ENCODE measurements at places on chromosomes 16 and 17.
A peak's percentile ranks its signal among the peaks of the same experiment; 100 is the strongest.

- DNase-seq, result no peak
Observed at GRCh38 chr16:82991966-82992675, 365.4 kb downstream of the CDH13 start.

GRCh38 chr16:64455275-64455674 is 666.6 kb downstream of the CDH11 start:
- peak; percentile 61 for DNase-seq

DNA sequence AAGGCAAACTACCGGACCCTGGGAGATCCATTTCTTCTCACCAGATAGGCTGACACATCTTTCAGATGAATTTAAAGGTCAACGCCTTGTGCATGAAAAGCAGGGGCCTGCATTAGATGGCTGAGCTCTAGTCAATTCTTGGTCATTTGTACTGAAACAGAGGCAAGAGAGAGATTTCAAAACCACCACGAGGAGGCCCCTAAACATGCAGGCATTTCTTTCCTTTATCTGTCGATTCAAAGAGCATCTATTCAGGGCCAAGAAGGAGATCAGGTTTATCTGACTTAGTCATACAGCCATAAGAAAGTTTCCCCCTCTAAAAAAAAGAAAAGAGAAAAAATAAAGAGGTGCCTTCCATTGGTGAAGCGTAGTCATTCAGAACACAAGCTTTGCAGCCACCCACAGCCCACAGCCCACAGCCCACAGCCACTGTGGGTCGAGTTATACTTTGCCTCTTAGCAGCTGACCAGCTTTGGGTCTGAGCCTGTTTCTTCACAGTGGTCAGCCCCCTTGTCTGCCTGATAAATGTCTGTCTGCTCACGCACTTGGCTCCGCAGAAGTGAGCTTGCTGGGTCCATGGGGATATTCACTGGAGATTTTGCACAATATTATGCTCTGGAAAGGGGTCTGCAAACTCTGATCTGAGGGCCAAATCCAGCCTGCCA is 207.5 kb downstream of the CDH13 start:
- peak; percentile 27 for DNase-seq

DNA sequence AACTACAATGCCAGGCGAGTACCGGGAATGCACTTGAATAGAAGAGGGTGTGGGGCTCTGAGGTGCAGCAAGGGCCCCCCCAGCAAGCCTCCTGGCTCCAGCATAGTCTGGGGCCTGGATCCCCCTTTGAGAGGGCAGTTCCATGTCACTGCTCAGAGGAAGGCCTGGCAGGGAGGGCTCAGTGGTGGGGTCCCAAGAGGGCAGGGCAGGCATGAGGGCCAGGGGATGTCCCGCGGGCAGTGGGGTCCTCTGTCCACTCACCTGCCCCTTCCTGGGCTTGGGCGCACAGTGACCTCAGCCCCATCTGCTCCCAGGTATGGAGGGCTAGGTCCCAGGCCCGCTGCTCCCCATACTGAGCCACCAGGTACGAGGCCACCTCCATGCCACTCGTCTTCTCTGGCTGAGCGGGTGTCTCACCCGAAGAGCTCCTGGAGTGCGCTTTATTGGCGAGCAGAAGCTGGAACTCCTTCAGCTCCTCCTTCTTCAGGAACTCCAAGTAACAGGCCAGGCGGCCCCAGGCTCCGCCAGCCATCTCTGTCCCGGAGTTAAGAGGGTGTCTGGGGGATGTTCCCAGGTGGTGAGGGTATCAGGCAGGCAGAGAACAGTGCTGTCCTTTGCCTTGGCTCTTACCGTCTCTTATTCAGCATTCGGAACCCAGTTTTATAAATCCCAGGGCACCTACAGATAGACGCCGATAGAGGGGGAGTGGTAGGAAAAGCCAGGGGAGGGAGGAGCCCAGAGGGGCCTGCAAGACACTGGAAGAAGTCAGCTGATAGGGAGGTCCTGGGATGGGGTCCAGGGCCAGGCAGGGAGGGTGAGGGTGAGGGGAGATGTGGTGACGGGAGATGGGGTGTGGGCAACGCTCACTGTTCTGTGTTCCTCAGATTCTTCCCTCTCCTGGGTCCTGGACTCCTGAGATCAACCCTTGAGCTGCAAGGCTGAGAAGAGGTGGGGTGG is 605 bp downstream of the NLRP1 start:
- DNase-seq, result no peak

- DNase-seq, result no peak
Observed at GRCh38 chr17:69082696-69083095, 22.0 kb upstream of the ABCA9 start.
